Renal cortical epithelial cell (primary cell): ENCODE measurements at places on chromosomes 1 and 21.

- DNase-seq, result no peak
Measured at GRCh38 chr21:46093668-46094400, 4.1 kb upstream of the COL6A2 start.

DNA sequence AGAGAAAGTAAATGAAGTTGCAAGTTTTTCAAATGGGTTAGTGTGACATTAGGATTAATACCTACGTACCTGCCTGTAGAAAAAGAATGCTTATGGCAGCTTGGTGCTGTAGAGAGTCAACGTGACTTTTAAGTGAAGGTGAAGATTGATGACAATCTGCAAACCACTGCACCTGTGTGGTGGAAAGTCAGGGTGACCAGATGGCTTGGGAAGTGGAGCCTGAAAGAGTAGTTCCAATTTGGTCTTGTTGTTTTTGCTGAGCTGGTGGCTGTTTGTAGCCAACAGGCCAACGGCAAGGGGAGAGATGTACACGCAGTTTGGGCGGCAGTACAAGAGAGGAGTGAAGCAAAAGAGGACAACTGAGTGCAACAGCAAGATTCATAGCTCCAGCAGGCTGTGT lies 78.1 kb upstream of the JAK1 start:
- DNase-seq, result no peak

DNA sequence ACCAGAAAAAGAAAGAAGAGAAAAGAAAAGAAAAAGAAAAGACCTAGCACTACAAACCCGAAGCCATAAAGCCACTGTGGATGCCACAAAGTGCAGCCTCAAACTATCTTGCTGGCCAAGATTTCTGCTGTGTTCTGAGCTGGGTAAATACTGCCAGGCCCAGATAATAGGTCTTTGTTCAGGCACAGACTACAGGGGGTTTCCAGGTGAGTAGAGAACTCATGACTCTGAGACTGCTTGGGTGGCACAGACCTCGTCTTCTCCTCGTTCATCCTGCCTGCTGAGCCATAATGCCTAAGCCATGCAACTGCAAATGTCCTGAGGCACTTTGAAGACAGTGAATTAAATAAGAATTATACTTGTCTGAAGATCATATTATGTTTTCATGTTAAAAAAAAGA lies 651.8 kb downstream of the LMO4 start:
- no peak for DNase-seq

DNA sequence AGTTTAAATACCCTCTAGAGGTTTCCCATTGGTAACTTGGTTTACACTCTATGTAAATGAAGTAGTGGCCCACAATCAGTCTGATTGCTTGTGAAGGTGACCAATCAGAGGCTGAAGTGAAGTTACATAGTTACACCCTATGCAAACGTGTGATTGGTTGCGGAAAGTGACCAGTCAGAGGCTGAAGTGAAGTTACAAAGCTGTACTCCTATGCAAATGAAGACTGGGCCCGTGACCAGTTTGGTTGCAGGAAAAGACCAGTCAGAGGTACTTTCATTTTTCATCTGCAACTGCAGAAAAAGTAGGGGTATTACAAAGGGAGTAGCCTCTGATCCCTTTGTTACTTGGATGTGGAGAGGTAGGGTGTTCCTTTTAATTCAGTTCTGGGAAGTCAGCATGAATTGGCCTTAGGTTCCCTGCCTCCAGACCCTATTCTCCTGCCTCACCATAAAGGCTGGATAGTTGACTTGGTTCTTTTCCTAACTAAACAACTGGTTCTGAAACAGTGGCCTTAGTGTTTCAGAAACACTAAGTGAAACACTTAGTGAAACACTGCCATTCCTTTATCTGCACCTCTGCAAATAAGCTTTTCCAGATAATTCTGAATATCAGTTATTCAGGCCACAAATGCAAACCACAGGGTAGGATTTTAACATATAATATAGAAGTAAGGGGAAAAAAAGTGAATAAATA lies 39.3 kb downstream of the MAGI3 start:
- DNase-seq, result peak; percentile 16

- no peak for DNase-seq
Measured at GRCh38 chr1:243667591-243667990, 182.5 kb downstream of the AKT3 start.

GRCh38 chr1:236185687-236186086 lies 43.3 kb downstream of the GPR137B start:
- DNase-seq, result no peak

- DNase-seq, result no peak
Measured at GRCh38 chr1:186781730-186782129, 47.0 kb upstream of the PLA2G4A start.

GRCh38 chr1:119327094-119327449 lies 41.5 kb upstream of the HAO2 start:
- DNase-seq, result peak; percentile 7

GRCh38 chr21:45378258-45378966 lies 26.6 kb upstream of the COL18A1 start:
- DNase-seq, result peak; percentile 87

DNA sequence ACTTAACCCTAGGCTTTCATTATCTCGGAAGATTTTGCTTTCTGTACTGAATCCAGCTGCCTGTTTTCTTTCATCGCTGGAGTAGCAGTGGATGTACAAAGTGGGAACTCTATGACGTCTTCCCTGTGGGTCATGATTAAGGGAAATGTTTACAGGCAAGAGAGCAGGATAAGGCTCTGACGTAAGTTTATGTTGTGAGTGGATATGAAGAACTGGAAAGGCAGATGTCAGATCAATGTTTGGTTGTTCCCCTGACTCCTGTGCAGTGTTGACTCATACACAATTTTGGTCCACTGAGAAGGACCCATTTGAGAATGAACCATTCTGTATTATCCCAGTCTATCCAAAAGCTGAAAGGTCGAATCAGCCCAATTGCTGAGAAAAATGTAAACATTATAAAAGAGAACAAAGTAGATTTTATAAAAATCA lies 292.4 kb downstream of the GRIK1 start:
- no peak for DNase-seq

GRCh38 chr1:206829875-206830274 lies 35.5 kb upstream of the IL20 start:
- no peak for DNase-seq

- DNase-seq, result no peak
Measured at GRCh38 chr1:5576673-5577065, 415.6 kb downstream of the NPHP4 start.

DNA sequence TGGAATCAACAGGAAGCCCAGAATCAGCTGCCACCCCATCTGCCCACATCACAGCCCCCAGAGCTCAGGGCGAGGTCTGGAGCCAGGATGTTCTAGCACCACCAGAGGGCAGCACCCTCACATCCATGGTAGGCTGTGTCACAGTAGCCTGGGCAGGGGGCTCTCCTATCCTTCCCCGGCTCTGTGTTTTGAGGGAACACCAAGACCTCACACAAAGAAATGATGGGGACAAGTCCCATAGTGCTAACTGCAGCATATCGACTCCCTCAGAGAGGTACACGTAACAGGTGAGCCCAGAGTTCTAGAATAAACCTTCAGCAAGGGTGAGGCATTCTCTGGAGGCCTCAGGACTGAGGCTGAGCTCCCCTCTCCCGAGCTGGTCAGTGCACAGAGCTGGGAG lies 2.3 kb upstream of the KCNC4 start:
- DNase-seq, result no peak

DNA sequence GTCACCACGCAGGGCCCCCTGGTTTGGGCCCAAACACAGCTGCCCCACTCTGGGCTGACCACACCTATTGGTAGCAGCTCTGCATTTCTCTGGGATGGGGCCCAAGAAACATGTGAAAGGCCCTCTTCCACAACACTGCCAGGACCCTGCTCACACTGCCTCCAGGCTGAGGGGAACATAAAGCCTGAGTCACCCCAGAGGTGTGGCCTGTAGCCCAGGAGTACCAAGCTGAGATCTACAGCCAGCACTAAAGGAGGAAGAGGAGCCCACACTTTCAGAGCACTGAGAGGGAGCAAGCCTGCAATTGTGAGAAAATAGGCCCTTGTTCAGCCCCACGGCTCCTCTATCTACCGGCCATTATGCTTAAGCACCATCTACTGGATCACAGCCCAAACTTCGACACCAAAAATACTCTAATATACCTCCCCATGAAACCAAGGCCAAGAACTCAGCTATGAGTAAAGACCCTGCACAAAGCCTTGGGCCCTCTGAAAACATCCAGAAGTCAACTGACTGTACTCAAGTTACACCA lies 14.4 kb upstream of the OR2T10 start:
- DNase-seq, result peak; percentile 62

GRCh38 chr1:55062801-55063576 lies 23.6 kb downstream of the PCSK9 start:
- no peak for DNase-seq

GRCh38 chr1:37001703-37002102 lies 32.6 kb downstream of the GRIK3 start:
- no peak for DNase-seq

GRCh38 chr1:85365851-85366250 lies 89.4 kb upstream of the BCL10 start:
- no peak for DNase-seq
